ENCODE measurements at places on chromosomes 6 and 20.

DNA sequence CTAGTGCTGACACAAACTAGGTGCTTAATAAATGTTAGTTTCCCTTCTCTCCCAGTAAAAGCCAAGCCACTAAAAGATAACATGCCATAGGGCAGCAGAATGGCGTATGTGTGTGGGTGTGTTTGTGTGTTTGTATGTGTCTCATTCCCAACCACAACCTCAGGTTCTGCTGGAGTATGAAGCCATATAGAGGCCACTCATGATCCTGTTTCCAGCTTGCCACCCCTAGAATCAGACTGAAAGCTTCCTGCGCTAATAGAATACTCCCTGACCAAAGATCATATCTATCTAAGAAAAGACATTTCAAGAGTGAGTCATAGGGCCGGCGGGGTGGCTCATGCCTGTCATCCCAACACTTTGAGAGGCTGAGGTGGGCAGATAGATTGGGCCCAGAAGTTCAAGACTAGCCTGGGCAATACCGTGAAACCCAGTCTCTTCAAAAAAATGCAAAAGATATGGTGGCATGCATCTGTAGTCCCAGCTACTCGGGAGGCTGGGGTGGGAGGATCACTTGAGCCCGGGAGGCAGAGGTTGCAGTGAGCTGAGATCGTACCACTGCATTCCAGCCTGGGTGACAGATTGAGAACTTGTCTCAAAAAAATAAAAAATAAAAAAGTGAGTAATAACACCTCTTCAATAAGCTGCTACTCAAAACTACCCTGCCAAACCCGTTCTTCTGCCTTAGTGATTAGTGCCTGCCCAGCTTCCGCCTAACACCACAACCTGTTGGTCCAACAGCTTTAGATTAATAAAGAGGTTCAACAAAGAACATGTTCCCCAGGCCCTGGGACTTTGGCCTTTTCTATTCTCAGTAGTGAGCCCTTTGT lies 11.8 kb upstream of the SNRPC start:
- DNase-seq, result no peak

DNA sequence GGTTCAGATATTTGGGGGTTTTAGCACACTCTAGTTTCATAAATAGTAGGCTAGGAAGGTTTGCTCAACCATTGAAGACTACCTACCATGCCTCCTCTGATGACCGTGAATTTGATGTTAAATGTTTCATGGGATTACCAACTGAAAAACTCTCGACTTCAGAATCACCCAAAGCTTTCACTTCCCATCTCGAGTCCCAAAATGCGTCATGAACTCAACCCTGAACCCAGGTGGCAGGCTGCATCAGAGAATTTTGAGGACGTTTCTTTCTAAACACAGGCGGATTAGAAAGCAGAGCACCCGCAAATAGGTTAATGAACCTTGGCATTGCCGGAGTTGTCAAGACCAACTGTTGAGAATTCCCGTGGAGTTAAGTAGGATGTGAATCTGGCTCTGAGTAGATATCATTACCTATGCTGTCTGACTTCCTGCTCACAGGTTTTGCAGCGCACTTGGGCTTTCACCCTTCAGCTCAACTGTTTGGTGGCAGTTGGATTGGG lies 98.4 kb upstream of the ADTRP start:
- DNase-seq, result no peak

DNA sequence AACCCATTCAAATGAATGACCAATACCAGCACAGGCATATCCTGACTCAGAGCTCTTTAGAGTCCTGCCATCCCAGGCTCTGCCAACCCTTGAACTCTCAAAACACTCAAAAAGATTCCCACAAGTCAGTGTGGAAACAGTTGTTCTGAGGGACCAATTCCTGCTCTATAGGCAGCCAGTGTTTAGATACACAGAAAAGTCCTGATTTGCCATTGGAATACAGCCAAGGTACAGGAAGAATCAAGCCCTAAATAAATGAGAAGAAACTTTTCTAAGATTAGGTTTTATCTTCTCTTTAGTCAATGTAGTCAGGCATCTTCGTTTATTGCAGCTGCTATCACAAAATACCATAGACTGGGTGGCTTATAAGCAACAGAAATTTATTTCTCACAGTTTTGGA lies 626.8 kb upstream of the ARID1B start:
- DNase-seq, result no peak

GRCh38 chr6:168428052-168428826 lies 12.7 kb upstream of the SMOC2 start:
- no peak for DNase-seq

DNA sequence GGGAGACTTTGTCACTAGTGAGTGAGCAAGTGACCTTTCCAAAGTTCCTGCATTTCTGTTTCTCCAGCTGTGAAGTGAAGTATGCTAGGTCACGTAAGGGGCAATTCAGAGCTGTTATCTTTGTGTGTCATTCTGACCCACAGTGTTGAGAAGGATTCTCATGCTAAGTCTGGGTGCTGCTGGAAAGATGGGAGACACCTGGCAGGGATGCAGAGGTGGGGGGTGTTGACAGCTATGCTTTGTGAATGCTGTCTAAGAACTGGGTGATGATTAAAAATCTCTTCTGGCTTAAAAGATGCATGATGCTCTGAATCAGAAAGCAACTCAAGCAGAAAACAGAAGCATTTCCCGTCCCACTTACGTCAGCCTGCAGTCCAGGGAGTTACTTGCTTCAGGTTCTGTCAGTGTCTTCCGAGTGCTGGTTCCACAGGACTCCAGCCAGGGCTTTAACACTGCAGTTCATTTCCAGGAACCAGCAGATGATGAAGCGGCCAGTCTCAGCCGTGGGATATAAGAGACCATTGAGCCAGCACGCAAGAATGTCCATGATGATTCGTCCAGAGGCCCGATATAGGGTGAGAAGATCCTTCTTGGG lies 30.9 kb upstream of the ASXL1 start:
- no peak for DNase-seq

DNA sequence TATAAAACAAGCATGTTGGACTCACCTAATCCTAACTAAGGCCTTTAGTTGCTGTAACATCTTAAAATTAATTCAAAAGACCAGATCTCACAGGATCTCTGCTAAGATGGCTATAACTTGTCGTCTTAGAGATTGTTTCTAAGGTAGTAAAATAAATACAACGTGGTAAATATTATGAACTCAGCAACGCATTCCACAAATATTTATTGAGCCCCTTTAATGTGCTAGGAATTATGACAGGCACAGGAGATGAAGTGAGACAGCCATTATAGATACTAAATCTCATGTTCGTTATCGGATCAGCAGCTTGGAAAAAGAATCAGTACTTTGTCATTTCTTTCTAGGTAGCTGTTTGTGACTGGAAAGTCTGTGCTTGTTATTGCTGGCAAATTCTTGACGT lies 20.9 kb upstream of the MCM3 start:
- DNase-seq, result no peak

- peak; percentile 56 for DNase-seq
Observed at GRCh38 chr20:48682529-48683363, 145.1 kb downstream of the PREX1 start.

GRCh38 chr20:46304361-46304760 lies 3.9 kb downstream of the CDH22 start:
- no peak for DNase-seq

- DNase-seq, result no peak
Observed at GRCh38 chr6:81451787-81452186, 300.7 kb downstream of the TENT5A start.

DNA sequence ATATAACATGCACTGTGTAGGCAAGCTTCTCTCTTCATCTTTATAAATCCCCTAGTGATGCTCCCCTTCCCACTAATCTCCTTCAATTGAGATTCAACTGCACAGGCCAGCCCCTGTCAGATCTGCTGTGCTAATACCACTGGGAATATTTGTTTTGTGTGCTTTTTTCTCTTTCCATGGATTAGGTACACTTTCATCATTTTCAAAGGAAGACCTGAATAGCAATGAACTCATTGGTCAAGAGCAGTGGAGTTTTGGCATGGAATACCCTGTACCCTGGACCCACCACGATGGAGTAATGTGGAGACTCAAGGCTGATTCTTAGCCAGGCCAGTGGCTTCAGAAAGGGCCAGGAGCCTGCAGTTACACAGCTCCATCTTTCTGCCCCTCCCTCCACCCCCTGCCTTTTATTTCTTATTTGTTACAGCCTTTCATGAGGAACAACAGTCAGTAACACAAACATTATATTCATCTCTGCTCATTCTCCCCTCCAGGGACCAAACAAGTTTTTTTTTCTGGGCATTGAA lies 75.4 kb upstream of the KCNG1 start:
- no peak for DNase-seq

DNA sequence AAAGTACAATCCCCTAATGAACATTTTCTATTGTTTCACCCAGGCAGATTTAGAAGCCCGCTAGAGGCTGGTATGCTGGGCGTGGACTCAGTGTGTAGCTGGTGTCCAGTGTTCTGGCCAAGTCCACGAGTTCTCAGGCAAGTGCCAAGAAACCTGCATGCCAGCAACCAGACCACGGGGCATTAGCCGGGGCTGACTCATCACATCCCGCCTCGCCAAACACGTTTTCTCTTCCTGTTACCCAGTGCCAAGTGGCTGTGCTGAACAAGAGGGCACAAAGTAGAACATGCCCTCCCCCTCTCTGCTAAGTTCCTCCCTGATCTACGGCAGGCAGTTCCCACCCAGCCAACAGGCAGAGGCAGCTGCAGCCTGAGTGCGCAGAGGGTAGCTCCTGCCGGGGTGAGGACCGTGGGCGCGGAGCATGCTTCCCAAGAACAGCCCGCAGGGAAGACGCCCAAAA lies 29.6 kb downstream of the RAMACL start:
- peak; percentile 81 for DNase-seq

- DNase-seq, result no peak
Observed at GRCh38 chr6:30725713-30726505, 5.8 kb downstream of the TUBB start.

DNA sequence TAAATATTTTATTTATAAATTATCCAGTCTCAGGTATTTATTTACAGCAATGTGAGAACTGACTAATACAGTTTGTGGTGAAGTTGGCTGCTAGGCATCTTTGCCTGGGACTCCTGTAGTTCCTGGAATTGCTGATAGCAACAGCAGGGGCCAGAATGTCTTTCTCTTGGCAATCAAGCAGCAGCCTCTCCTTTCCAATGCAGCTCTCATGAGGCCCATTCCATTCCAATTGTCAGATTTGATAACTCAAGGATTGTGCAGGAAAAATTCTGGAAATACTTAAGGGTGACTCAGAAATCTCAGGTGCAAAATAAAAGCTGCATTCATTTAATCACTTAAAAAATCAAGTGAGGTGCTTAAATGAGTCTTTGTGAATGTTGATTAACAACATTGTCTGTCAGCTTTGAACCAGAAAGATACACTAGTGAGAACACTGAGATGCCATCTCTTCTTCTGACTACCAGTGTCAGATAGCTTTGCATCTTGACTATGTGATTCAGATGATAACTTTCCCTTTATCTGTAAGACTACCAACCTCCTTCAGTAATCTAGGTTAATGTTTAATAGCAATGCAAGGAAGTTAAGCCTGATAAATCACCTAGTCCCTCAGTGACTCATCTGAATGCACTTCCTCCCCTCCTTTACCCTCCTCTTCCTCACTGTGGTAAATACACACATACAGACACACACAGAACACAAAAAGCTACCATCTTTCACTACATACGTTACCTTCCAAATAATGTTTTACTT lies 32.1 kb upstream of the COL21A1 start:
- no peak for DNase-seq

- DNase-seq, result no peak
Observed at GRCh38 chr6:157376241-157376640, 4.7 kb upstream of the ZDHHC14 start.

DNA sequence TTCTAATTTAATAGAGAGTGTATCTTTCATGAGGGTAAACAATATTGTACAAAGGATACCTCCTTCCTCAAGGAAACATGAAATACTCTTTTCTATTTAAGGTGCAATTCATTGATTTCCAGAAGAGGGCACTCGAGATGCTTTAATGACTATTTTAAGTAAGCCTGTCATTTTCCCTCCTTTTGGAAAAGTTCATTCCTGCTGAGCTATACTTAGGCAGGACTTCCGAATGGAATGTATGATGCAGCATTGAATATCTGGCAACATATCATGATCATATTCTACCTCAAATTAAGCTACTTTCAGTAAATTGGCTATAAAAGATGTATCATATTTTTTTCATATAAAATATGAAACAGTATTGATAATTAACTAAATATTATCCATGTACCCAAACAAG lies 5.0 kb downstream of the DST start:
- no peak for DNase-seq

DNA sequence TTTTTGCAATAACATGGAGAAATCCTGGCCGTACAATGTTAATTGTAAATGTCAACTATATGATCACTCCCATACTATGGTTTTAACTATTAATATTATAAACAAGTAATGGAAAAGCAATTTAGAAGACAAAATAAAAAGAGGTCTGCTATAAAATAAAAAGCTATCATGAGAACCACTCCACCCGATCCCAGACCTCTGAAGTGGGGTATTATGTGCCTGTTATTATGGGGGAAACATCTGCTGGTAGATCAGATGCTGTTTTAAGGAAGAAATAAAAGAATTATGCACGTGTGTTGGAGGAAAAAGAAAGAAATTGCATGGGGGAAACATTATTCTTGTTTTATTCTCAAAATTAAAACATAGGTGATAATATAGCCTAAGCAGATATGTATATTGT lies 615.7 kb upstream of the ARID1B start:
- no peak for DNase-seq

All from hypothalamus (tissue), 51 donors.